ENCODE measurements at places on chromosomes 11 and 22. TPM values are rescaled to one million over a fixed set of nuclear protein-coding genes. Genes with fewer than 3 reads are reported as not detected.

TMEM123 gene
- total RNA-seq, result 187 TPM

SHANK2 gene
- 1.1 TPM for total RNA-seq

GDPD4 gene
- total RNA-seq, result not detected

NAALAD2 gene
- 3.5 TPM for total RNA-seq

DNA sequence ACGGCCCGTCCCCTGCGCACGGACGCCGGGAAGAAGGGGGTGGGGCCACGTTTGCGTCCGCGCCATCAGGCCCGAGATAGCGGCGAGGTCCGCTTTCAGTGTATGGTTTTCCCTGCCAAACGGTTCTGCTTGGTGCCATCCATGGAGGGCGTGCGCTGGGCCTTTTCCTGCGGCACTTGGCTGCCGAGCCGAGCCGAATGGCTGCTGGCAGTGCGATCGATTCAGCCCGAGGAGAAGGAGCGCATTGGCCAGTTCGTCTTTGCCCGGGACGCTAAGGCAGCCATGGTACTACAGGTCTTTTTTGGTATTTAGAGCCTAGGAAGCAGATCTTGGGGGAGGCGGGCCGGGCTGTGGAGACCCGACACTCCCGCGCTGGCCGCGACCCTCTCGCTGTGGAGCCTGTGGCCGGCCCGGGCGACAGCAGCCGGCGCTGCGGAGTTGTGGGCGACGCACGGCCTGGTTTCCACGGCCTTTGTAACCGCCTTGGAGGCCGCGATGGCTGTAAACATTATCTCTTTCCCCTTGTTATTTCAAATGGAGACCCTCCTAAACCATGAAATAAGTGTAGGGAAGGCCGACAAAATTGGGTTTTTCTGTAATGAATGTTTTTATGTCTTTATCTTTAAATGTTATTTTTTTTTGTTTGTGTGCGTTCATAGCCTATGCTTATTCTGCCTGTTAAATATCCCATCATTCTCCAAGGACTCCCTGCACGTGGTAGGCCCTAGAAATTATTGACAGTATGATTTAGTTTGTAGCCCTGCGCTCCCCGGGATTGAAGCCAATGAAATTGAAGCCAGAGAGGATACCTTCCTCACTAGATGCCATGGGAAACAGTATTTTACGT lies at the start of gene AASDHPPT:
TSS of gene AASDHPPT (plus strand) at position 54 of the 847 bp plus-strand sequence. CDS start at position 103, 49 bp downstream.
- DNase-seq, result peak; percentile 21

- DNase-seq, result no peak
These were observed 22.8 kb downstream of the CASP5 start for GRCh38 chr11:105000167-105000566.

Data from uterus (tissue), 4 donors.